ENCODE measurements at places on chromosomes 3 and 15.

DNA sequence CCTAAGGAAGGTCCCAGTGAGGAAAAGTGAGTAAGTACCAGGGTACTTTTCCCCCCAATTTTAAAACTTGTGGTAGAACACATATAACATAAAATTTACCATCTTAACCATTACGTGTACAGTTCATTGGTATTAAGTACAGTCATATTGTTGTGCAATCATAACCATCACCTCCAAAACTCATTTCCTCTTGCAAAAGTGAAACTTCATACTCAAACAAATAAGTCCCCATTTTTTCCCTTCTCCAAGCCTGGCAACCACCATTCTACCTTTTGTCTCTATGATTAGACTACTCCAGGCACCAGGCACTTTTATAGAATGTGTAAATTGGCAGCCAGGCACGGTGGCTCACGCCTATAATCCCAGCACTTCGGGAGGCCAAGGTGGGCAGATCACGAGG, 12.2 kb downstream of the PRC1 start:
- no peak for DNase-seq

GRCh38 chr3:124832782-124833709, 54.1 kb downstream of the ITGB5 start:
- DNase-seq = no peak

DNA sequence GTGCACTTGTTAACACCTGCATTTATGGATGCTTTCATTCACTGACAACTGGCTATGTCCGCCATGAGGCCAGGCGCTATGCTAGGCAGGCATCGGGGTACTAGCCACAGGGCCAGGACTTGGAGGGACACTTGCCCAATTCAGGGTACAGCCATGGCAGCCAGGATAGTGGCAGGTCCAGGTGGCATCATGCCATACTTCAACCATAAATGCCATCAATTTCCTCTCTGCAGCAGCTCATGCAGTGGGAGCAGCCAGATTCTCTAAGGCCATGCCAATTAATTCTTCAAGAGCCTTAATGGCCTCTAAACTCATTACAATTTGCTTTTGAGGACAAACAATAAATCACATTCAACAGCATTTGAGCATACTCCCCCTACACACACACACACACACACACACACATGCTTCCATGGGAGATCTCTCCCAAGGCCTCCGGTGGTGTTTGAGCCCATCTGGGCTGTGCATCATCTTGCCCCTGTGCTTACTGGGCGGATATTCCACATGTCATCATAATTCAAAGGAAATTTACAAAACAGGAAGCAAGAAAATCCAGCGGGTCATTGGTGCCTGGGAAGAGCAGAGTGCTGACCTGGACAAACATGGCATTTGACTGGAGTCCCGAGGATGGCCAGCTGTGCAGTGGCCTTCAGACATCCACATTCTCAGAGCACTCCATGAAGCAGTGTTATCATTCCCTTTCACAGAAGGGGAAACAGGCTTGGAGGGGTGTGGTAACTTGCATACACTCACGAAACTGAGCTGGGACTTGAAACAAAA, 109.1 kb downstream of the IQSEC1 start:
- no peak for DNase-seq

DNA sequence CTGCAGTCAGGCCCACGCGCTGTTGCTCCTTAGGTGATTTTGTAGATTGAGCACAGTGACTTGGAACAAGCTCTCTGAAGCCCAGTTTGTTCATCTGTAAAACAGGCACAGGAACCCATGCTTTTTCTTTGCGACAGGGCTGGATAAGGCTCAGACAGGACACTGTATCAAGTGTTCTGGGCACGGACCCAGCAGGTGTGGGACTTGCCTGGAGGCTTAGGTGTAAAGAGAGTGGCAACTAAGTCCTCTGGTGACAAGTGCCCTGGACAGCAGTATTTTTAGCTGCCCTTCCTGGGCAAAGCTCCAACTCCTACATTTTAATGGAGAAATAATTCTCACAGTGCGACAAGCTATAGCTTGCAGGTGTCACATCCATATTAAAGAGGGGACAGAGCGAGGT, 32.2 kb downstream of the CD276 start:
- DNase-seq = no peak

GRCh38 chr3:158111861-158112260, 2.0 kb downstream of the RSRC1 start:
- DNase-seq = no peak

DNA sequence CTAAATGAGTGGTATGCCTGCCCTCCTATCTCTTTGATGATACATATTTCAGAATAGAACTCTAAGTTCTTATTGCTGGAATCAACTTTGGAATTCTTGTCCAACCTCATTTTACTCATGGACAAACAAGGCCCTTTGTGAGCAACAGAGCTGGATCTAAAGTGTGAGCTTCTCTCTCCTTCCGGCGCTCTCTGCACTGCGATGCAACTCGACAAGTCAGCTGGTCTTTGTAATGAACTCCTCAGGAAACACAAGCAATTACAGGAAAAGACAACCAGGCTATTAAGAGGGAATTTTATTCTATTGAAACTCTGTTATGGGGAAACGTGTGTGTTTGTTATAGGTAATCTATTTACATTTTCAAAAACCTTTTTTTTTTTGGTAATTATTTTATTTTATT, 20.3 kb upstream of the NRROS start:
- DNase-seq = no peak

- DNase-seq = no peak
These were observed 33.0 kb downstream of the SLC6A20 start for GRCh38 chr3:45763303-45763675.

DNA sequence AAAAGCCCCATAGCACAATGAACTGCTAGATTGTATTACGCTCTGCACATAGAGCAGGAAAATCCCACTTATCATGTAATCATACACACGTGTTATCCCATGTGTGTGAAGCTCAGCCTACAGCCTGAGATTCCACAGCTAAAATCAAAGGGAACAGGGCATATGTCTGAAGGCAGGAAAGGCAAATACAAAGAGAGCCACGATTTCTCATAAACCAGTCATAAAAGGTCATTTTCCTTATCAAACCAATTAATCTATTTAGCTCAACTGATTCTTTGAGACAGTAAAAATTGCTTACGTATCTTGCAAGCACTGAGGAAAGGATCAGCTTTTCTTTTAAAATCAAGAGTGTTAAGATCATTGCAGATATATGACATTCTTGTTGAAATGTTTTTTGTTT, 199.5 kb upstream of the TBL1XR1 start:
- DNase-seq = no peak

GRCh38 chr3:157518881-157519280, 15.7 kb upstream of the VEPH1 start:
- no peak for DNase-seq

- no peak for DNase-seq
These were observed 5.7 kb downstream of the SLC38A3 start for GRCh38 chr3:50210510-50211367.

DNA sequence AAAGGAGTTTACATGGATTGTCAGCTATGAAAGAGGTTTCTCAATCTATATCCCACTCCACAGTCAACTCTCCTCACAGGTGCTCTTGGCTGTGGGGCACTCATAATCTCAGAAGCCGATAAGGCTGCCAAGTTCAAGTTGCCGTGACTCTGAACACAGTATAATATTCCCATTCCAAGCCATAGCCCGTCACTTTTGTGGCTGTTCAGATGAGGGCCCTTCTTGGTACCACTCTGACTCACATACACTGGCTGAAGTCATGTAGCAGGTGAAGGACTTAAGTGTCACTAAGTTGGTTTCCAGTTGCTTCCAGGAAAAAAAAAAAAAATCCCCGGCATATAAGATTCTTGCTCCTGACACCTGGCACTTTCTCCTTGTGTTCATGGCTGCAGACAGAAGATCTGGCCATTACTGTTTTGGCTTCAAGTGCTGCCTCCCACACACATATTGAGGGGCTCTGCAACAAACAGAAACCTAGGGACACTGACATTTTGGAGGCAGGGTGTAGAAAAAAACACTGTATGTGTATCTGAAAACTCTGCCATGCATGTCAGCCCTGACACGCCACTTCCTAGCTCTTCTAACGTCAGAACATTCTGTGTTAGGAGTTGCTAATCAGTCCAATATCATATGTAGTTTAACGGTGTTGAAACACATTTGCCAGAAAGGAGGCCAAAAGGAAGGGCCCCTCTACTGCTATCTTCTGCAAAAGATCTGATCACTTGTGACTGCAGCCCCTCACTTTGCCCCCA, 170.2 kb upstream of the ICE2 start:
- DNase-seq = no peak

DNA sequence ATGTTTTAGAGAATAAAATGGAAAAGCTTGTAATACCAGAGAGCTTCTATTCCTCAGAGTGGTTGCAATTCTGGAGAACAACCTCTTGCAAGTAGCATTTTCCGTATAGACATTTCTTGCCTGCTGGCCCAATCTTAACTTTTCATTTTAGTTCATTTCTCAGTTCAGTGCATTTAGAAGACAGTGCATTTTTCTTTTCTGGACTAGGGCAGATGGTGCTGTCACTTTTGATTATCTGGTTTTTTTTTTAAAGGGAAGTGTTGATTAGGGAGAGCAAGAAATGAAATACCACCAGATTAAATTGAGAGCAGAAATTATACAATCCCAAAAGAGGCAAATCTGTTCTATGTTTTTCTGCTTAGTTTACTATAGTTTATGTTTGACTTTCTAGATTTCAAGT, 172.7 kb downstream of the GHSR start:
- DNase-seq = no peak

GRCh38 chr3:47645551-47645950, 66.9 kb upstream of the CSPG5 start:
- no peak for DNase-seq

GRCh38 chr3:47410417-47410720, 29.5 kb downstream of the PTPN23 start:
- no peak for DNase-seq

- no peak for DNase-seq
These were observed 39.4 kb upstream of the ATOSA start for GRCh38 chr15:52718551-52718950.

- DNase-seq = no peak
These were observed 579.4 kb downstream of the SI start for GRCh38 chr3:164498917-164499316.

DNA sequence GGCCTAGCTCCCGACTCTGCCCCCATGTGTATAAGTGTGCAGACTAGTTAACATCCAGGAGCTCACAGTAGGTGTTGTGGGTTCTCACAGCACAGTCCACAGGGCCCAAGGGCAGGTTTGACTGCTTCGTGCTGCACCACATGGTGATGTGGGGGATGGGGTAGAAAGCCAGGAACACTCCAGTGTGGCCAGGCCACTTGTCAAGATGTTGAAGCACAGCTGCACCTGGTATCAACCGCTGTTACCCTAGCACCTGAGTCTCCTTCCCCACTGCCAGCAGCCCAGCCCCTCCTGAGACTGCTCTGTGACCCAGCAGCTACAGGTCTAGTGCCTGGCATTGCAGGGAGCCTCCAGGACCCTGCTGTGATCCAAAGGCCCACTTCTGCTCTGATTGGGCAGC, 53.4 kb downstream of the CHDH start:
- no peak for DNase-seq

DNA sequence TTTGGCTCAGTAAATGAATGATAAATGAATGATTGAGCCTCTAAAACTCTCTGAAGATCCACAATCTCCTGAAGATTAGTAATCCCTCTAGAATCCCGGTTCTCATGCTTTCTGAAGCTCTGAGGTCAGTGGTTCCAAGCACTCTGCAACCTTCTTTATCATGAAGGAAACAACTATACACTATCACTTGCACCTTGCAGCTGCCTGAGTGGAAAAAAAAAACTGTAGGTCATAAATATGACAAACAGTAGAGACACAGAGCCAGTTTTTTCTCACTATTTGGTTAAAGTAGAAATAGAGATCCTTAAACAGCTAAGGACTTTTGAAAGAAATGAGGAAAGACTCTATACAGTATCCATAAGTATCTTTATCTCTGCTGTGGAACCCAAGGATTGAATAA, 122.0 kb upstream of the CRBN start:
- no peak for DNase-seq

GRCh38 chr3:97899331-97899730, 72.9 kb downstream of the RIOX2 start:
- DNase-seq = no peak

DNA sequence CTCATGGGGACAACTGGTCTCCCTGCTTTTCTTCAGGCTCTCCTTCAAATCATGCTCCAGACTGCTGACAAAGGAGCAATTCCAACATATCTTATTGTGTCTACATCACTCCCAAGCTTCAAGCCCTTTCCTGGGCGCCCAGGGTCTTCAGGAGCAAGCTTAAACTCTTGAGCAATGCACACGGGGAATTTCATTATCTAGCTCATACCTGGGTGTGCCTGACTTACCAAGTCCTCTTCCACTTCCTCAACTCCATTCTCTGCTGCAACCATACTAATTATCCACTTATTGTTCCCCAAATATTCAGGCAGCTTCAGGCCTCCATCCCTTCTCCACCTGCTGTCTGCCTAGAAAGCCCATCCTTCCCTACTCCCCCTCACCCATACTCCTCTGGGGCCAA, 50.6 kb downstream of the B3GNT5 start:
- DNase-seq = no peak

- DNase-seq = no peak
These were observed 37.1 kb downstream of the MAP3K13 start for GRCh38 chr3:185399737-185400667.

- no peak for DNase-seq
These were observed 53.0 kb downstream of the KLHL6 start for GRCh38 chr3:183502237-183503181.

GRCh38 chr3:50010959-50011358, 71.0 kb downstream of the RBM6 start:
- no peak for DNase-seq

DNA sequence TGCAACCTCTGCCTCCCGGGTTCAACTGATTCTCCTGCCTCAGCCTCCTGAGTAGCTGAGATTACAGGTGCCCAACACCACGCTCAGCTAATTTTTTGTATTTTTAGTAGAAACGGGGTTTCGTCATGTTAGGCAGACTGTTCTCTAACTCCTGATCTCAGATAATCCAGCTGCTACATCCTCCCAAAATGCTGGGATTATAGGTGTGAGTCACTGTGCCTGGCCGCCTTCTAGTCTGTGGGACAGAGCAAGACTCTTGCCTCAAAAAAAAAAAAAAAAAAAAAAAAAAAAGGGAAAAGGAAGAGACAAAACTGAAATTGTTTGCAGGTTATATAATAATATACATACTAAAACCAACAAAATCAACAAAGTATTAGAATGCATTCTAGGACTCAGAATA, 215.2 kb downstream of the PCCB start:
- DNase-seq = no peak

DNA sequence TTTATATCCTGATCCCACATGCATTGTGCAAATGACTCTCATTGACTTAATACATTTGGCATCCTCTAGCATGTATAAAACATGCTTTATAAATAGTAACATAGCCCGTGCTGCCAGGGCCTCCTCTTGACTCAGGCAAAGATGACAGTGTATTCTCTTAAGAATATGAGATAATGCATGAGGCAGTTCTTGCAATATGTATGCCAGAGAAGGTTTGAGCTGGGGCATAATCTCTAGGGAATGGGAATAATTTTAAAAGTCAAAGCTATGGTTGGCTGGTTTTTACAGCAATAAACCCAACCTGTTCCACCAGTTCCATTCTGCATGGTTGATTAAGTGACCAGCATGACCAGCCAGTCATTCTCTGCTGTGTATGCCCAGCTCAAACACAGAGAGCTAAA, 179.0 kb upstream of the PFN2 start:
- no peak for DNase-seq

GRCh38 chr3:81033684-81034083, 727.8 kb downstream of the GBE1 start:
- no peak for DNase-seq

GRCh38 chr15:72156928-72157327, 38.7 kb downstream of the SENP8 start:
- DNase-seq = no peak

- no peak for DNase-seq
These were observed 40.6 kb downstream of the ACAD9 start for GRCh38 chr3:128919988-128920387.
